ENCODE measurements at places on chromosomes 6 and 20.

- peak; percentile 81 for DNase-seq
These were observed 103.6 kb upstream of the KCNK16 start for GRCh38 chr6:39426073-39426456.

DNA sequence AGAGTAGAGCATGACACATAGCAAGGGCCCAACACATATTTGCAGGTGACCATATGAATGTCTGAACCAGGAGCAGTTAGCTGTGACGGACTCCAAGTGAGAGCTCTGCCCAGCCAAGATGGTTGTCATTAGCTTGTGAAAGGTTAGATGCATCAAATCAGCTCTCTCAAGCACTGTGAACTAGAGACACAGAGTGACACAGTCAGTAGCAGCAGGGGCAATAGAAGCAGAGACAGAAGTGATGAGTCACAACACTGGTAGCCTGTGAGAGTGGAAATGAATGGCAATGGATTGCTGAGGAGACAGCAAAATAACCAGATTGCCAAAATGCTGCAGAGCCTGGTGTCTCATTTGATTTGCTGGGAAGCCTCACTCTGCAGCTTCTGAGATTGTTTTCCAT lies 558.9 kb downstream of the PKHD1 start:
- no peak for DNase-seq

GRCh38 chr6:158205169-158205944 lies 37.2 kb downstream of the GTF2H5 start:
- DNase-seq, result no peak

DNA sequence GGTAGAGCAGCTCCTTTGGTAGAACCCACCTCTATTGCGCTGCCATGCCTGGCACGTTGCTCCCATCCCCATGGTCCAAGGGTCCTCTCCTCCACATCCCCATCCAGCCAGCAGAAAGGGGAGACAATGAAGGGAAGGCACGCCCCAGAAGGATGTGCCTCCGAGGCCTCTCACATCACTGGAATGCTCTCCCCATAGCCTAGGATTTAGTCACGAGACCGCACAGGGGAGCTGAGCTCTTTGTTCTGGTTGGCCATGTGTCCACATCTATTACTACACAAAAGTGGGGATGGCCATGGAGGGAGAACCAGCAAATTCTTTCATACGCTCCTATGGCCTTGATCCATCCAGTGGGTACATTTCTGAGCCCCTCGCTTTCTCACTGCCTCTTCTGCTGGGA lies 60.5 kb upstream of the SALL4 start:
- no peak for DNase-seq

DNA sequence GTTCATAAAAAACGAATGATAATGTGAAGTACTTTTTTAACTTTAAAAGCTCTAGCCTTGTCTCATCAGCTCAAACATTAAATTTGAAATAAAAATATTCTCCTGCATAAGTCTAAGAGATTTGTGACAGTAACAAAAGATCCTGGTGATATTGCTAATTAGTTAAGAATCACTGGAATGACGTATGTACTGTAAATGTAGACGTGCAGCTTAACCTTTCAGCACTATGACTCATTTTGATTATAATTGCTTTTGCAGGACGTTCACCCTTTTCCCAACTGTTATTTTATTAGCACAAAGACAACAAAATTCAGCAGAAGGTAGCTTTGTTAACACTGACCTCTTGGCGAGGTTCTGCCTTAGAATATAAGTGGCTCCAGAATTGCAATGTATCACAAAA lies 68.6 kb downstream of the TENT5A start:
- no peak for DNase-seq

- no peak for DNase-seq
These were observed 756 bp downstream of the MTG2 start for GRCh38 chr20:62183426-62184142.

GRCh38 chr6:66796987-66797386 lies 1090.0 kb upstream of the EYS start:
- no peak for DNase-seq

- DNase-seq, result peak; percentile 25
These were observed 499 bp downstream of the TTI1 start for GRCh38 chr20:38032585-38033329.

- no peak for DNase-seq
These were observed 17.1 kb upstream of the C20orf144 start for GRCh38 chr20:33645072-33645358.

GRCh38 chr6:144922120-144922722 lies 637.1 kb downstream of the UTRN start:
- no peak for DNase-seq

- no peak for DNase-seq
These were observed 181.4 kb downstream of the SIM1 start for GRCh38 chr6:100283285-100283684.

DNA sequence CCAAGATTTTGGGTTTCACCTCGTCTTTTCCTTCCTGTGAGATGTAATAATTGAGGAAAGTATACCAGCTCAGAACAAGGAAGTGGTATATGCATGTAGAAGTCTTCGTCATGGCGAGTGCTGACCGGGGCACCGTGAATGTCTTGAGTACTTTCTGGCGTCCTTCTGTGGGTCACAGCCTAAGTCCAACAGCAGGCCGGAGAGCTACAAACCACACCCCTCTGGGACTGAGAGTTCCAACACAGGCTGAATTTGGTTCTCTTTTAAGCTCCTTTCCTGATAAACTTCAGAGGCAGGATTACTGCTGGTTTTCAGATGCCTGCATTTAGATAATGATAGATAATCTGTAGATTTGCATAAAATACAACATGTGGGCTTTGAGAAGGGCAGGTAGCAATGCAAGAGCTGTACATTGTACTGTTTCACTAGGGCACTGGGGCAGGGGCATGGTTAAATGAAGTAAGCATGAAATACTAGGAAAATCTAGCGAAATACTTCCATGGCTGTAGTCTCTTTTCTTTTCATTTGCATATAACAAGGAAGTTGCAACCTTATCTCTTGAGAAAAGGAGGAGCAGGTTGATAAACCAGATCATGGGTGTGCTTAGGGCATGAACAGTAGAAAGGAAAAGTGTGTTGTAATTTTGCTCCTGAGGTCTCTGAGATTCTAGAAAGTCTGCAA lies at the start of gene ADTRP:
Gene ADTRP, minus strand, starts transcription at position 156 of the 681 bp plus-strand sequence. Its CDS starts 44 bp downstream, at position 112.
- DNase-seq, result no peak

DNA sequence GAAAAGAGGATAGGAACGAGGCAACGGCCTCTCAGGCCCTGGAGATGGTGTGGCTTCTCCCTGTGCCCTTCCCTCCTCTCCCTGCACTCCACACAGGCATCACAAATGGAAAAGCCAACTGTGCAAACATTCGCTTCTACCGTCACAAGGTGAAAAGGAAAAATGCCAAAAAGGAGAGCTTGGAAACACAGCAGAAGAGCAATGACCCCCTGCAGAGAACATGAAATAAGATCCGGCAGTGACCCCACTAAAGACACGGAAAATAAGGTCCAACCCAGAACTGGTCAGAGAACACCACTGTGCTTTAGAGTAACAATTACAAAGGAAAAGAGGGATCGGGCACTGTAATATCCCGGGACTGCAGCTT lies 63.0 kb downstream of the SLC22A23 start:
- DNase-seq, result no peak

GRCh38 chr6:31008165-31008564 lies 2.1 kb upstream of the MUC22 start:
- DNase-seq, result no peak

DNA sequence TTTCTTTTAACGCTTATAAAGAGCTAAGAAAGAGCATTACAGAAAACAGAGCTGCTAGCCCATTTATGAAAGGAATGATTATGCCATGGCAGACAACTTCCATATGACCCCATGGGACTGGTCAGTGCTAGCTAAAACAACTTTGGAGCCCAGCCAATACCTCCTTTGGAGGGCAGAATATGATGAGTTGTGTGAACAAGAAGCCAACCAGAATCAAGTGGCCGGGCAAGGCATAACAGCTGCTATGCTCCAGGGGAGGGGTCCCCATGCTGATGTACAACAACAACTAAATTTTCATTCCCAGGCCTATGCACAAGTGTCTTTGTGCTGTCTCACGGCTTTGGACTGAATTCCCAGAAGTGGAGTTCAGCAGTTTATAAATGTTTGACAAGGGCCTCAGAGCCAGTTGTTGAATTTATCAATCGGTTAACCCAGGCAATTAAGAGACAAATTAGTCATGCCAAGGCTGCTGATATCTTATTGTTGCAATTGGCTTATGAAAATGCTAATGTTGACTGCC lies 65.0 kb upstream of the ASCC3 start:
- no peak for DNase-seq

GRCh38 chr6:89501222-89501621 lies 68.3 kb downstream of the ANKRD6 start:
- DNase-seq, result no peak

GRCh38 chr6:43939281-43940070 lies 169.5 kb downstream of the VEGFA start:
- no peak for DNase-seq

- peak; percentile 87 for DNase-seq
These were observed at the start of gene MYBL2 for GRCh38 chr20:43666376-43667328. TSS of gene MYBL2 (plus strand) at chr20:43667114. CDS start at chr20:43667284, 170 bp downstream.

DNA sequence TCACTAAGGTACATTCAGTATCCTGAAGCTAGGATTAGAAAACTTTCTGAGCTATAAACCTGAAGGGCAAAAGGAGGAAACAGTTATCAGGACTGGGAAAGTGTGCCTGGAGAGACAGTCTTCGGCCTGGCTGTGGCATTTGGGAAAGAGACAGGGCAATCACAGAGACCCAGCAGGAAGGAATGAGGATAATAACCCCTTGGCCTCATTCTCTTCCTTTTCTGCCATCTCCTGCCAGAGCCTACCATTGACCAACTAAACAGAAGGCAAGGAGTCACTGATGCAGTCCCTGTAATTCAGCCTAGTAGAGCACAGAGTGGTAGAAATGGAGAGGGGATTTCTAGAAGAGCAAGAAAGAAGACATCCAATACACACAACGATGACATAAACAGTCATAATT lies 359.4 kb downstream of the HDGFL1 start:
- no peak for DNase-seq

- DNase-seq, result no peak
These were observed 265.7 kb downstream of the ADGRG6 start for GRCh38 chr6:142567461-142567860.

- DNase-seq, result no peak
These were observed 133.2 kb upstream of the SYNCRIP start for GRCh38 chr6:85775883-85776282.

GRCh38 chr20:4533368-4534133 lies 188.2 kb upstream of the PRND start:
- no peak for DNase-seq

GRCh38 chr6:156701966-156702365 lies 75.2 kb upstream of the ARID1B start:
- no peak for DNase-seq

GRCh38 chr20:24131684-24132083 lies 143.1 kb upstream of the GGTLC1 start:
- no peak for DNase-seq

DNA sequence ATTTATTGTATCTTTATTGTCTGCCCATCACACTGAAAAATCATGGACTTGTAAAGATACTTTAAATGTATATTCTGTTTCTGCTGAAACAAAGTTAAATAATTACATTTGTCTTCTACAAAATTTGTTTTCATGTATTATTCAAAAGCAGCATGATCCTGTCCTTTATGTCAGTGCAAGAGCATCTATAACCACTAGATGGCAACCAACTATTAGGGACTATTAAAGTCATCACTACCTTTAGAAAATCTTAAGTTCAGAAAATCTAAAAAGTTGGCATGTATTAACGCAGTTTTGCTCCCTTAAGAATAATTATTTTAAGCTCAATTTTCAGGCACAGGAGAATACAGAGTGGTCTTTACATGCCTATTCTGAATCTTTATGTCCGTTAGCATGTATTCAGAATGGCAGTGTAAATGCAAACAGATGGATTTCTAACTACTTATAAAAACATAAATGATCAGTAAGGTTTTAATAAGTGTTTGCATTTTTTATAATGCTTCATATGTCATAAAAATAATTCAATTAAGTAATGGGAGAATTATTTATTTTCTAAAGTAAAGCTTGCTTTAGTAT lies 17.8 kb downstream of the TMEM30A start:
- DNase-seq, result peak; percentile 49

GRCh38 chr6:15555101-15556038 lies 107.5 kb downstream of the DTNBP1 start:
- no peak for DNase-seq

DNA sequence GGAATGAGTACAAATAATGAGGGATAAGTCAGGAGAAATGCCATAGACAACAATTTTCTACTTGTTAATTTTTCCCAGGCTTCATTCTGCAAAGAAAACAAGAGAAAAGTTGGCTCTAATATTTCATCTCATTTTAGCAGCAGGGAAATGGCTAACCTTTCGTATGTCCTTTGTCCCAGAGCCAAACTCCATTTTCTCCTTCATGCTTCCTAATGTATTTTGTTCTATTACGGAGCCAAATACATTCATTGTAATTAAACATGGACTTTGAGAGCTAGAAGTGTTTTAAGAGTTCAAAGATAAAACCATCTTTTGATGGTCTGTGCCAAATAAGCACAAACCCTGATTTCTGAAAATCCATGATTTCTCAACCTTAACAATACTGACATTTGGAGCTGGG lies 136.9 kb downstream of the PTCHD4 start:
- no peak for DNase-seq

DNA sequence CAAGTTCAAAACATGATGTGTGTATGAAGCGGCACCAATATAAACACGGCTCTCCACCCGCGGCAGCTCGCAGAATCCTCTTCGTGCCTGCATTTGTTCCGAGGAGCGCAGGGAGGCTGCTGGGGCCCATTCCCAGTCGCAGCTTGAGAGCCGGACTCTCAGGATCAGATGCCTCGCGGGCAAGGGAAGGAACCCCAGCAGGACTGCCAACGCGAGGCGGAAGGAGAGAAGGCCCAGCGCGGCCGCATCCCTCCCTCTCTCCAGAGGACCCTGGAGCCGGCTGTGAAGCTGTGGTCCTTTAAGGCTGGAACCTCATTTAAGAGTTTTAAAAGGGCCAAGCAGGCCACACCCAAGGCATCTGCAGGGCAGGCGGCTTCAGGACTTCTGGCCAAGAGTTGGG lies 44.2 kb upstream of the ZBP1 start:
- no peak for DNase-seq

DNA sequence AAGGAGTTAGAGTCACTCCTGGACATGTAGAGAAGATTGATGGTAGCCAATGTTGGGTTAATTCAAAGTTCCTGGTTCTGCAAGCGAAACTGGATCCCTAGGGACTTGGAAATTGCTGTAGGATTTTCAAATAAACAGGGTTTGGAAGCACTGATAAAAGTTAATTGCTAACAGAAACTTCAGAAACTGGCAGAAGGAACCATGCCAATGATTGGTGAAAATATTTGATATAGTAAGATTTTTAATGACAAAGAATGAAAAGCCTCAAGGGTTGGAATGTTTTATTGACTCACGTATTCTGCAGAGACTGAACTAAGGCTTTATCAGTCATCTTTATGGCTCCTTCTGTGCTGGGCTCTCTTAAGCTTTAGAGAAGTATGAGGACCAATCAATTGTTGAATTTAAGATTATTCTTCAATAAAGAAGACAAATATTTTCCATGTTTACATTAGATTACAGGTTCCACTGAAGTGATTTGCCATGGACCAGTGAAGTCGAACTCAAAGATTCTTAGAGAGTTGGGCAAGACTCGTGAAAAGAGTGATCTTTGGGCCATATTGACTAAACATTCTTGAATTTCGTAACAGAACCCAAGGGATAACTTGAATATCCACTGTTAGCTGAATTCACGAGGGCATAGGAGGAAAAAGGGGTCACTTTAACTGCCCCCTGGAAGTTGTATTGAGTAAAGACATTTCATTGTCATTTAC lies 371.4 kb downstream of the HDGFL1 start:
- DNase-seq, result no peak

Measured in RWPE1 (cell line).